ENCODE measurements at places on chromosomes 3 and 15. TPM values are rescaled to one million over a fixed set of nuclear protein-coding genes. Genes with fewer than 3 reads are reported as not detected.

The SELENOK gene
- total RNA-seq = 27.9 TPM

The PLA2G4F gene
- 0.02 TPM for total RNA-seq

The SEMA5B gene
- total RNA-seq = not detected

The DAZL gene
- total RNA-seq = not detected

The CHRNA3 gene
- not detected for total RNA-seq

The DUOXA1 gene
- not detected for total RNA-seq

The FGF12 gene
- total RNA-seq = not detected

GRCh38 chr3:152278756-152279427, 10.2 kb downstream of the MBNL1 start:
- DNase-seq = no peak

DNA sequence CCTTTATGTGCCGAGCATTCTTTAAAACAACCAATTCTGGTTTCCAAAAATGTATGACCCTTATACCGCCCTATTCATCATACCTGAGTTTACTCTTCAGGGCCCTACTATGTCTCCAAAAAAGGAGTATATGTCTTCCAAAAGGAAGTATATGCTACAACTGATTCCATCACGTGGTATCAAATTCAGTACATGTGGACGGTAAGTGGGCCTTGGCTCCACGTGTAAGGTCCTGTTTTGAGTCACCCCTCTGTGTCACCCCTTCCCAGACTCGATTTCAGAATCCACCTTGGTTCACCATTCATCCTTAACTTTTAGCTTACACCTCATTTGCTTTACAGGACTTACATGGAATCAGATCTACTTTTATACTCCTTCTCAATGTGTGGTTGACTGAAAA, 37.8 kb downstream of the ABHD2 start:
- no peak for DNase-seq

DNA sequence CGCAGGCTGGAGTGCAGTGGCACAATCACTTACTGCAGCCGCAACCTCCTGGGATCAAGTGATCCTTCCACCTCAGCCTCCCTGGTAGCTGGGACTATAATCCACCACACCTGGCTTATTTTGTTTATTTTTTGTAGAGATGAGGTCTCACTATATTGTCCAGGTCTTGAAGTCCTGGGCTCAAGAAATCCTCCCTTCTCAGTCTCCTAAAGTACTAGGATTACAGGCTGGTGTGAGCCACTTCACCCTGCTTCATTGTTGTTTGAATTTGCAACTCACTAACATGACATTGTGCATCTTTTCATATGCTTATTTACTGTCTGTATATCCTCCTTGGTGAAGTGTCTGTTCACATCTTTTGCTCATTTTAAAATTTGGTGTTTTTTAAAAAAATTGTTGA, 10.1 kb downstream of the PARP15 start:
- no peak for DNase-seq

DNA sequence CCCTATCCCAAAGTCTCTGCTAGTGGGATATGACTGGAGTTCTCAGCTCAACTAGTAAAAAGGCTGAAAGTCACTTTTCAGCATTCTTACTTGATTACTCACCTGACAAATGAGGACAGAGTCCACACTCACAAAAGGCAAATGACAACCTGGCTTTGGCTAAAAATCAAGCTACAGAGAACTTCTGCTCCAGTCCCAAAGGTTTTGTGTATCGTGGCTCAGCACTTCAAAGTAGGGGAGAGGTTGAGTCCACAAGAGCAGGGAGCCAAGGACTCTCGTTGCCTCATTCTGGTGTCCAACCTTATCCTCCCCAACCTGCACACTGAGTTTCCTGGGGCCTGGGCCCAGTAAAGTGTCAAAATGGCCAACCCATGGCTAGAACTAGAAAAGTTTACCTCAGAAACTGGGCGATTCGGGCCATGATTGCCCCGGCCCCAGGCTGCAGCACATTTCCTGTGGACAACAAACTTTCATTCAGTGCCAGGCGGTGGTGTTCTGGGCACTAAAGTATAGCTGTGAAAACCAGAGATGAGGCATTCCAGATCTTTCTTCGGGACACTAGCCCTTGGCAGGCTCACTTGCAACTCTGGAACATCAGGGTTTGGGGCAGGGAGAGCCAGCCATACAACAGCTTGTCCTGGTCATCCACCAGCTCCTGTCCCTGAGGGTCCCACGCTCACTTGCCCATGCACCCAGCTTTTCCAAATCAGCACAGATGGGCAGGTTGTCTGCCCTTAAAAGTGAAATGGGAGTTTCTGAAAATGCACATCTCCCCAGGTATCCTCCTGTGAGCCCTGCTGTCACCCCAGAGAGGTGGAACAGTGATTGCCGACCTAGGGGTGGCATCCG, 3.1 kb downstream of the ACAA1 start:
- DNase-seq = no peak

- no peak for DNase-seq
These were observed 26.8 kb downstream of the ESYT3 start for GRCh38 chr3:138461246-138461645.

GRCh38 chr15:101351736-101352135, 56.7 kb upstream of the SNRPA1 start:
- no peak for DNase-seq

GRCh38 chr15:68725736-68726135, 95.0 kb downstream of the ANP32A start:
- DNase-seq = no peak

DNA sequence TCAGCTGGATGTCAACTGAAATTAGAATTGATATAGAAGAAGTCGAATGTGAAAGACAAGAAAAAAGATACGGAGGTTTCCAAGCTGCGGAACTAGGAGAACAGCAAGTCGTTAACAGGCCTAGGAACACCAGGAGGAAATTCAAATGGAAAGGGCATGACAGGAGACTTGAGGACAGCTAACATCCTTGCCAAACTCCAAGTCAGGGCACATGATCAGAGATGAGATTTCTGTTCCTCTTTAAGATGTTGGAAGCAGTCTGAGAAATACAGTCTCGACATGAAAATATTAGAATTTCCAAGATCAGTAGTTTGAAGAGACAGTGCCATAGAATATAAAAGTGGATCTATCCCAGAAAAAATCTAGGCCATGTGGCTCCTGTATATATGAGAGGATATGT, 5.0 kb downstream of the MYO5A start:
- DNase-seq = no peak

GRCh38 chr3:142239421-142239820, 14.0 kb upstream of the GK5 start:
- no peak for DNase-seq

DNA sequence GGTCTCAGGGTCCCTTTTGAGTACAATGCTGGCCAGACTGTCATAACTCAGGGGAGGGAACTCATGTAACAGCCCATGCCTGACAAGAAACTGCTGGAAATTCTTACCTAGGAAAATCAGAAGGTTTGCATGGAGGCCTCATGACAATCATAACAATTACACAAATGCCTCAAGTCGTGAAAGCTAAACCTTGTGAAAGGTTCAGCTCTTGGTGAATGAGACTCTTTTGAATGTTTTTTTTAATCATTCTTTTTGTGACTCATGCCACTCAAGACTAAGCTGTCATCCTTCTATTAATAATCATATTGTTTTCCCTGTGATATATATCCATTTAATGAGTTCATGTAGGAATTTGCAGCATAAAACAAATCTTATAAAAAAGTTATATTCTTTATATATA, 61.4 kb upstream of the LEKR1 start:
- no peak for DNase-seq

GRCh38 chr3:182782149-182782548, 11.2 kb upstream of the ATP11B start:
- no peak for DNase-seq

- no peak for DNase-seq
These were observed 54.9 kb upstream of the BNC1 start for GRCh38 chr15:83339396-83339795.

DNA sequence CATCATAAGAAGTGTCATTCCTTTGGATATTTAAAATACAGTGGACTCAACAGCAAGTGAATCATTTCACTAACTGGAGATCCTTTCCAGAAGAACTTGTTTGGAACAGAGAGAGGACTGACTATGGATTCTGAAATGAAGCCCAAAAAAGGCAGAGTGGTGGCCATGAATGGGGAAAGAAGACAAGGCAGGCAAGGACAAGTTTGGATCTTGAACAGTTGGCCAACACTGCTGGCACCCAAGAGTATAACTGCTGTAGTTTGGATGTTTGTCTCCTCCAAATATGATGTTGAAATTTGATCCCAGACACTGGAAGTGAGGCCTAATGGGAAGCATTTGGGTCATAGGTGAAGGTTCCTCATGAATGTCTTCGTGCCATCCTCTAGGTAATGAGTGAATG, 686.9 kb downstream of the GRM7 start:
- no peak for DNase-seq

GRCh38 chr3:50358911-50359759, at the start of gene TMEM115:
Gene TMEM115, minus strand, starts transcription at chr3:50359521. Its CDS starts 458 bp downstream, at chr3:50359063.
- peak; percentile 96 for DNase-seq

DNA sequence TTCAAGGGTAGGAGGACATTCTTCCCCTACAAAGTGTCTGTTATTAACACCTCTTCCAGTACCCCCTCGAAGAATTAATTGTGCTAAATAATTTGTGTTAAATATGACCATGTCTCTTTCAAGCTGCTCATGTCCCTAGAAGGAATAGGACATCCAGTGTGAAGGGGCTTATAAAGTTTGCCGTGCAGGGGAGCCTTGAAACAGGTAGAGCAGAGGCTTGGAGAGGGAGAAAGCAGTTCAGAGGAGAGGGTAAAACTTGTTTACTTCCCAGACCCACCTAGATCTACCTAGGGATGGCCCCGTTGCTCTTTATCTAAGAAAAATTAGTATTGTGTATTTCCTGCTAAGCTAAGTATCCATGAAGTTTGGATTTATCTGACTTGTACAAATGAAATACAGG, 114.8 kb downstream of the CACNA2D3 start:
- DNase-seq = no peak

GRCh38 chr3:43054754-43055153, 51.1 kb downstream of the POMGNT2 start:
- DNase-seq = no peak

DNA sequence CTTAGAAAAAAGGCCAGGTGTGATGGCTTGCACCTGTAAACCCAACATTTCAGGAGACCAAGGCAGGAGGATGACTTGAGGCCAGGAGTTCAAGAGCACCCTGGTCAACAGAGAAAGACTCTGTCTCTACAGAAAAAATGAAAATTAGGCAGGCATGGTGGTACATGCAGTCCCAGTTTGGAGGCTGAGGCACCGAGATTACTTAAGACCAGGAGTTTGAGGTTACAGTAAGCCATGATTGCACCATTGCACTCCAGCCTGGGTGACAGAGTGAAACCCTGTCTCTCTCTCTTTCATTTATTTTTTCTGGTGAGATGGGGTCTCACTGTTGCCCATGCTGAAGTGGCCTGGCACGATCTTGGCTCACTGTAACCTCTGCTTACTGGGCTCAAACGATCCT, 24.7 kb downstream of the IP6K1 start:
- DNase-seq = no peak

- no peak for DNase-seq
These were observed 11.0 kb upstream of the CTNNB1 start for GRCh38 chr3:41188306-41188705.

- DNase-seq = no peak
These were observed 225.9 kb downstream of the ITPR1 start for GRCh38 chr3:4719046-4719501.

DNA sequence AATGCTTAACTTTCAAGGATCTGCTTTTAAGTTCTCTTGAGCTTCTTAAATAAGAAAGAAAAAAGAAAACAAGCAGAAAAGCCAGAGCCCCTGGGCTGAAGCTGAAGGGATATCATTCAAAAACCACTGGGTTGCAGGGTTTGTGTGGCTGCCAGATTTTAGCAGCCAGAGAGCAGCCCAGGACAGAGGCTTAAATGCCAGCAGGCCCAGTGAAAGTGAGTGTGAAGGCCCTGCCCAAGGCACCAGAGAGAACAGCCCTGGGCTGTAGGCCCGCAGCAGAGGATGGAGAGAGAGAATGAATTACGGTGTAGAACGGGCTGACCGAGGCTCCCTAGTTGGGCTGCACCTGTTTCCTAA, 106.3 kb upstream of the BOC start:
- no peak for DNase-seq

- DNase-seq = no peak
These were observed 137.4 kb upstream of the SLC7A14 start for GRCh38 chr3:170723241-170723640.

DNA sequence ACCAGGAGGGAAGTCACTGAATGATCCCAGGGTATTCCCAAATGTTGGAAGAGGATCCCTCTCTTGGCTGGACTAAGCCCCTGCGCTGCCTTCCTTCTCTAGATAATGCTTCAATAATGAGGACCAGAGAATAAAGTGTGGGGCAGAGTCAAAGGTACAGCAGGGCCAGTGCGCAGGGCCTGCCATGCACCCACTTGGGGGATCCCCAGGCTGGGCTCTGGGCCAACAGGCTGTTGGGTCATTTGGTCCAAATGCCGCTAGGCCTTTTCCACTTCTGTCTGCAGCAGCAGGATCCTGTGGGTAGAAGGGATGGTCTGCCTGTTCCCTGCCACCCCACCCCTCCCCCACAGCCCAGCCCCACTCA, 5.7 kb upstream of the CLK3 start:
- DNase-seq = no peak

DNA sequence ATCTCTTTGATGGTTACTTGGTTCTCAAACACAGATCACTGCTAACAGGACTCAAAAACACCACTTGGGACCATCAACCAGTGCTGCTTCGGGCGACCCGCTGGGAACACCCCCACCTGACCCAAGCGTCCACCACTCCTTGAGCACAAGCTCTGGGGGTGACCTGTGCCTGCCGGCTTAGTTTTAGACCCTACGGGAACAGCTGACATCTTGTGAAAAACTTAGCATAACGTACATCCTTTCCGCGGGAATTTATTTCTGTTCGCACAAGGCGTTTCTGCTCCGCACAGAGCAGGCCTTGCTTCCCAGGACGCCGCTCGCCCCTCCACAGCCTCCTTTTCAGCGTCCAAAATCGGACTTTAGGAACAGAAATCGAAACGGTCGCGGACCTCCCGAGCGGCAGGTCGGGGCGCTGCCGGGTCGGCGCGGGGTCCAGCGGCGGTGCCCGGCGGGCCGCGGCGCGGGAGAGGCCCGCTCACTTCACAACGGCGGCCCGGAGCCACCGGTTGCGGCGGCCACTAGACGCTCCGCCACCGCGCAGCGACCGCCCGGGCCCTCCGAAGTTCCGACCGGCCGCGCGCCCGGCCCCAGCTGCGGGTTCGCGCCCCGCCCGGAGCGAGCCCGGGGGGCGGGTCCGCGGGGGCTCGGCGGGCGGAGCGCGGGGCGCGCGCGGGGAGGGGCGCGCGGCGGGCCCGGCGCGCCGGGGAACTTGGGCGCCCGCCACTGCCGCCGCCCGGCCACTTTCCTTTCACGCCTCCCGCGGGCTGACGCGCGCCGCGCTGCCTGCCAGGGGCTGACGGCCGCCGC, 959 bp downstream of the SFMBT1 start:
- DNase-seq = peak; percentile 78

DNA sequence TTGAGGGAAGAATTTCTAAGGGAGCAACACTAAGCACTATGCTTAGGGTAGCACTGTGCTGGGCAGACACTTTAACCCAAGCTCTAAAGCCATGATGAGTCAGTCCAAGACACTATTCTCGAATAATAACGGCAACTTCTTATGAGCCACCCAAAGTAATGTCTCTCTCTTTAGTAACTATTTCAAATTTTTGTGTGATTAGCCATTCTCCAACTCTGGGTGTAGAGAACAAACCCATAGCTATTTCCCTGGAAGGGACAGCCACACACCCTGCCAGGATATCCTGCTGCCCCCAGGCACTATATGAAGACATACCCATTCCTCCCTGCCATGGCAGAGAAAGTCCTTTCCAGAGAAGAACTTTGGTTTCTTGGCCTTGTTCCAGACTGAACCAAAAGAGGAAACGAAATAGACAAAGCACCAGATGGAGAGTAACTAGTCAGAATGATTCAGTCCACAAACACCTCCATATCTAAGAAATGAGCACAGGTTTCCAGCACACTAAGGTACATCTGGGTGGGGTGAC, 384.9 kb upstream of the THBS1 start:
- DNase-seq = no peak
